CD4-positive, alpha-beta T cell treated with Interleukin-15 for 4 hours (primary cell): ENCODE measurements at places on chromosomes 7 and 10.
A peak's percentile ranks its signal among the peaks of the same experiment; 100 is the strongest.

DNA sequence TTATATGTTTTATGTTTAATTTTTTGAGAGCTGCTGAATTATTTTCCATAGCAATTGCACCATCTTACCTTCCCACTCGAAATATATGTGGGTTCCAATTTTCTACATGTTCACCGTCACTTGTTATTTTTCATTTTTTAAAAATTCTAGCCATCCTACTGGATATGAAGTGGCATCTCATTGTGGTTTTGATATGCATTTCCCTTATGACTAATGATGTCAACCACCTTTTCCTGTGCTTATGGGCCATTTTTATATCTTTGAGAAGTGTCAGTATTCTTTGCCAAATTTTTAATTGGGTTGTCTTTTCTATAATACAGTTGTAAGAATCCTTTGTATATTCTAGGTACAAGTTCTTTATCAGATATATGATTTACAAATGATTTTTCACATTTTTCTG is 27.8 kb downstream of the NHLRC2 start:
- DNase-seq = no peak

DNA sequence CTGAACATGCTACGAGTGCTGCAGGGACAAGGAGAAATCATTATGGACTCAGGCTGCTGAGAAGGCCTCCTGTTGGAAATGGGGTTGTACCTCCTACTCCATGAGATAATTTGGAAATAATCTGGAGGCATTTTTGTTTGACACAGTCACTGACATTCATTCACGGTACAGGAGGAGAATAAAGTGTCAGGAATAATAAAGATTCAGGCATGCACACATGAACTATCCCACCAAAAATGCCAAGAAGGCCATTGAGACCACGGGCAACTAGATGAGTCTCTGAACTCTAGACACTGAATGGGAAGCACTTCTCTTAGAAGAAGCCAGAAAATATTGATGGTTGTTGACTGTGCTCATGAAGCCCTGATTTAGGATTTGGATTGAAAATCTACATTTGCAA is 220.9 kb upstream of the HABP2 start:
- no peak for DNase-seq

- DNase-seq = no peak
These were observed 261.9 kb upstream of the LYZL1 start for GRCh38 chr10:29026802-29027580.

GRCh38 chr7:107167483-107168232 is 1.1 kb upstream of the HBP1 start:
- DNase-seq = peak; percentile 60

DNA sequence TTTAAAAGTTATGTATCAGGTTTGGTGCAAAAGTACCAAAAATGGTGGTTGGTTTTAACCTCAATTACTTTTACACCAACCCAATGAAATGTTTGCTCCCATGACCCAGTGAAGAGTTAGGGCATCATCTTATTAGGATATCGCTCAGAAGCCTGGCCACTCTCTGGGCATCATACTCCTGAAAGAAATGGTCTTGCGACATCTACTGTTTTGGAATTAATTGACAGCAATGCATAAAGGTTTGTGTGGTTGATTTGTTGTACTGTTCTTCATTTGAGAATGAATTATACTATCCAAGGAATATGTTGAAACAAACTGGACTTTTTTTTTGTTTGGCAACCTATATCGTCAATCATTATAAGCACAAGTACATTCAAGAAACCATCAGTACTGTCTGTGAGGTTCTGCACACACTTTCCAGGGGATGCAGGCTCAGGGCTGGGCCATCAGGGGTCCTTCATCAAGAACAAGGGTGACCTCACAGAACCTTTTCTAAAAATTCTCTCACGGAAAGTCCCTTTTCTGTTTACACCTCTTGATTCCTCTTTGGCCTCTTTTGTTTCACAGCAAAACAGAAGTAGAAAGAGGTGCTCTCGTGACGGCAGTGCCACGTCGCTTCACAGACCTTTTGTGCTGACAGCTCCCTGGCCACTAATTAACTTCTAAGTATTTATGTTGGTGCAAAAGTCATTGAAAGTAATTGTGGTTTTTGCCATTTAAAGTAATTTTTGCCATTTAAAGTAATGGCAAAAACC is 117.2 kb upstream of the KLF6 start:
- peak; percentile 83 for DNase-seq

GRCh38 chr10:11448190-11448544 is 163.3 kb downstream of the USP6NL start:
- DNase-seq = no peak
